ENCODE measurements at places on chromosomes 2 and 18.

DNA sequence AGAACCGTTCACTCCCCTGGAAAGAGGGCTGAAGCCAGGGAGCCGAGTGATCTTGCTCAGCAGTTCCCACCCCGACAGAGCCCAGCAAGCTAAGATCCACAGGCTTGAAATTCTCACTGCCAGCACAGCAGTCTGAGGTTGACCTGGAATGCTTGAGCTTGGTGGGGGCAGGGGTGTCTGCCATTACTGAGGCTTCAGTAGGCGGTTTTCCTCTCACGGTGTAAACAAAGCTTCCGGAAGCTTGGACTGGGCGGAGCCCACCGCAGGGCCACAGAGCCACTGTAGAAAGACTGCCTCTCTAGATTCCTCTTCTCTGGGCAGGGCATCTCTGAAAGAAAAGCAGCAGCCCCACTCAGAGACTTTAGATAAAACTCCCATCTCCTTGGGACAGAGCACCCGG is 180.8 kb downstream of the WDR7 start:
- no peak for DNase-seq

GRCh38 chr18:3447068-3447894 is 2.7 kb upstream of the TGIF1 start:
- DNase-seq = no peak

DNA sequence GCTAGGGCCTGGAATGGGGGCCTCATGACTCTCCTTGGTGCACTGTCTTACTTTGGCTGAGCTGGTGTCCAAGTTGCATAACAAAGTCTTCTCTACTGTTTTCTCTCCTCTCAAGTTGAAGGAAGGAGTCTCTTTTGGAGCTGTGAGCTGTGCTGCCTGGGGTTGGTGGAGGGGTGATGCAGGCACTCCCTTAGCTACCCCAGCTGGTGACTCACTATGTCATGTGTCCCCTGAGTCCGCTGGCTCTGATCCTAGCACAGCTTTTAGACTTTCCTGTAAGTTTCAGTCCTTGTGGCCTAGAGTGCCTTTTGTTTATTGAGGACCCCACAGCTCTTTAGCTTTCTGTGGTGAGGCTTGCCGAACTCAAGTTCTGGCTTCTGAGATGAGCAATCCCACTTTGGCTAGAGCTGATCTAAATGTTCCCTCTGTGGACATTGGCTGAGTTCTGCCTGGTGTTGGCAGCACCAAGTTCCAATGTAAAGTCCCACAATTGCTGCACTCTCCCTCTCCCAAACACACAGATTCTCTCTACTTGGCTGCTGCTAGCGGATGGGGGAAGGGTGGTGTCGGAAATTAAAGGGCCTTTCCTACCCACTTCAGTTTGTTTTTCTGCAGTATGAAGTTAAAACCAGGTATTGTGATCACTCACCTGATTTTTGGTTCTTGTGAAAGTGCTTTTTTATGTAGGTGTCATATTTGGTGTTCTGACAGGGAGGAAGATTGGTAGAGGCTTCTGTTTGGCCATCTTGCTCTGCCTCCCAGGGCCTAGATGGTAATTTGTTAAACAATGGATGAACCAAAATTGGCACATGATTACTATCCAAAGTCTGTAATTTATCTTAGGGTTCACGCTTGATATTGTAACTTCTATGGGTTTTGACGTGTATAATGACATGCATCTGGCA is 83.2 kb downstream of the COMMD1 start:
- no peak for DNase-seq

- DNase-seq = no peak
Measured at GRCh38 chr2:52064234-52064633, 1032.3 kb upstream of the NRXN1 start.

- no peak for DNase-seq
Measured at GRCh38 chr18:49565101-49565500, 3.2 kb downstream of the LIPG start.

DNA sequence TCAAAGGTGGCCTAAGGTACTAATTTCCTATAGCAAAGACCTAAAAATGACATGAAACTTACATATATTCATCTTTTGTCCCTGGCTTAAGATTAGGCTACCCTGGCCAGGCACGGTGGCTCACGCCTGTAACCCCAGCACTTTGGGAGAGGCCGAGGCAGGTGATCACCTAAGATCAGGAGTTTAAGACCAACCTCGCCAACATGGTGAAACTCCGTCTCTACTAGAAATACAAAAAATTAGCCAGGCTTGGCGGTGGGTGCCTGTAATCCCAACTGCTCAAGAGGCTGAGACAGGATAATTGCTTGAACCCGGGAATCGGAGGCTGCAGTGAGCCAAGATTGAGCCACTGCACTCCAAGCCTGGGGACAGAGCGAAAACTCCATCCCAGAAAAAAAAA is 5.9 kb downstream of the SRSF7 start:
- no peak for DNase-seq

DNA sequence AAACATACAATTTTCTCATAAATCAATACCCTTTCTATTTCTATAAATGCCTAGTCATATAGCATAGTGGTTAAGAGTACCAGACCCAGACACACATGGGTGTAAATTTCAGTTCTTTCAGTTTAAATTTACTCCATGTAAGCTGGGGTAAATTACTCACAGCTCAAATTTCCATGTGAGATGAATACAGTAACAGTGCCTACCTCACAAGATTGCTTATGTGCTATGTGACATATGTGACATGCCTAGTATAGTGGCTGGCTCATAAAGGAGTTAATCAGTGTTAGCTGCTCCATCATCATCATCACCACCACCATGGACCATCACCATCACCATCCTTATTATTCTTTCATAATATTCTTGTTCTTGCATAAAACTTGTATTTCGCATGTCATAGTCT is 61.6 kb upstream of the CD302 start:
- DNase-seq = no peak

DNA sequence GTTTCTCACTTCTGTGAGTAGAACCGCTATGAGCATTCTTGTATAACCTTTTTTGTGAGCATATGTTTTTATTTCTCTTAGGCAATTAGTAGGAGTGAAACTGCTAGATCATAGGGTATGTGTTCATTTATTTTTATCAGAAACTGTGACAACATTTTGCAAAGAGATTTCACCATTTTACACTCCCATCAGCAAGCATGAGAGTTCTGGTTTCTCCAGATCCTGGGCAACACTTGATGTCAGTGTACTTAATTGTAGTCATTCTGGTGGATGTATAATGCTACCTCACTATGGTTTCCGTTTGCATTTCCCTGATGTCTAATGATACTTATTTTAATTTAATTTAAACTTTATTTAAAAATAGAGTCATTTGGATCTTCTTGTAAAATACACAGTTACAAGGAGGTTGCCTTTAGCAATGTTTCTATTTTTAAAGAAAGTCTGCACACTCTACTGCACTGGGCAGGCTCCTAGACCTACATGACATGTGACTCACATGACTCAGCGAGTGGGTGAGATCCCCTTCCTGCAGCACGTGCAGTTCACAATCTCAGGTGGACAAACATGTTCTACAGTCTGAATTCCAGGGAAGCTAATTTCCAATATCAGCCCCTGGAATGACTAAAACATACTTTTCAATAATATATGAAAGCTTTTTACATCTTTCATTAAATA is 127.0 kb upstream of the BCL2L11 start:
- DNase-seq = no peak

- DNase-seq = no peak
Measured at GRCh38 chr2:3398857-3399256, 19.4 kb downstream of the TRAPPC12 start.

DNA sequence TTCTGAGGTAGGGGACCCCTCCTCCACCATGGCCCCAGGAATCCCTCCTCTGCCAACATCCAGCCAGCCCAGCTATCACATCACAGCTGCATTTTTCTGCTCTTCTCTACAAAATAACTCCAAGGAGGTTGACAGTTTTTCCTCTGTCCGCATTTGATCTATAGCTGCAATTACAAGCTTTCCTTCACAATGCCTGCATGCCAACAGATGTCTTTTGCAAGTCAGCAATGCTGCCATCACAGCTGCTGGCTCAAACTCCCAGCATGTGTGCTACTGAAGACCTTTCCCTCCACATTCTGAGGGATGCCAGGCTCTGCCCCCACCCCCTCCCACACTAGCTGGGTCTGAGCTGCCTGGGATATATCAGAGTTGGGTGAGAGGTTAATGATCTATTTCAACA is 51.7 kb downstream of the MCFD2 start:
- DNase-seq = no peak

- DNase-seq = no peak
Measured at GRCh38 chr2:39530411-39530866, 93.4 kb upstream of the MAP4K3 start.
